Stimulated activated CD4-positive, alpha-beta T cell treated with anti-CD3 and anti-CD28 coated beads, Interleukin-15, amount 100 ng/mL, for 48 hours (primary cell): ENCODE measurements at places on chromosomes 5 and 9.

GRCh38 chr5:109558952-109559351, 130.8 kb upstream of the MAN2A1 start:
- no peak for DNase-seq

GRCh38 chr9:109416135-109416706, 81.9 kb downstream of the PTPN3 start:
- no peak for DNase-seq

- no peak for DNase-seq
Observed at GRCh38 chr5:108720391-108720790, 27.3 kb upstream of the FER start.

DNA sequence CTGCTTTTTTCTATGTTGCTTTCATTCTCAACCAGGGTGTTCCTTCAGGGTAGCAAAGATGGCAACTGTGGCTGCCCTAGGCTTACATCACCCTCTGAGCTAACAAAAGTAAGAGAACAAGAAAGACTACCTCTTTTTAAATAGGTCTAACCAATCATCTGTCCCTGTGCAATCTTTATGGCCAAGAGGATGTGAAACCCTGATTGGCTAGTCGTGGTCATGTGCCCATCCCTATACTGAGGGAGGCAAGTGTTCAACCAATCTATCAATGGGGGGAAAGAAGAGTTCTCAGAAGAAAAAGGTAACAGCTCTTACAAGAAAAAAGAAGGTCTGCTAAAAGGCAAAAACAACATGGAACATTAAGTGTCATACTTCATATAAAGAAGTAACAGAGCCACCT, 11.7 kb upstream of the SNCAIP start:
- no peak for DNase-seq

DNA sequence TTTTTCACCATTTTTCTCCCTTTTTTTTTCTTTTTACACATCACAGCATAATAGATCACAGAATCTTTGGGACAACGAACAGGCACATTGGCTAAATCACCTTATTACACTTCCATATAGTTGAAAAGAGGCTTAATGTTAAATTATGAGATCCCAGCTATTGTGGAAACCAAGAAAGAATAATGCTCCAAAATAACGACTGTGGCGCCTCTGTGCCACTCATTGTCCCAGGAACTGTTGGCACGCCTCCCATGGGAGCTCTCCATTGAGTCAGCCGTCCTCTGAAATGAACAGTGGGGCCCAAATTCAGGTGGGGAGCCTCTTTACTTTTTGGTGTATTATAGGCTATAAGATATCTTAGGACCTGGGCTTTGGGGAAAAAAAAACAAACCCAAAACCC, 82.2 kb upstream of the NFIB start:
- no peak for DNase-seq

GRCh38 chr9:88387552-88388202, 567 bp upstream of the SPIN1 start:
- no peak for DNase-seq

- no peak for DNase-seq
Observed at GRCh38 chr5:92890841-92891244, 690.2 kb downstream of the NR2F1-AS1 start.
